ENCODE measurements at places on chromosomes 4 and X. TPM values are rescaled to one million over a fixed set of nuclear protein-coding genes. Genes with fewer than 3 reads are reported as not detected.

DNA sequence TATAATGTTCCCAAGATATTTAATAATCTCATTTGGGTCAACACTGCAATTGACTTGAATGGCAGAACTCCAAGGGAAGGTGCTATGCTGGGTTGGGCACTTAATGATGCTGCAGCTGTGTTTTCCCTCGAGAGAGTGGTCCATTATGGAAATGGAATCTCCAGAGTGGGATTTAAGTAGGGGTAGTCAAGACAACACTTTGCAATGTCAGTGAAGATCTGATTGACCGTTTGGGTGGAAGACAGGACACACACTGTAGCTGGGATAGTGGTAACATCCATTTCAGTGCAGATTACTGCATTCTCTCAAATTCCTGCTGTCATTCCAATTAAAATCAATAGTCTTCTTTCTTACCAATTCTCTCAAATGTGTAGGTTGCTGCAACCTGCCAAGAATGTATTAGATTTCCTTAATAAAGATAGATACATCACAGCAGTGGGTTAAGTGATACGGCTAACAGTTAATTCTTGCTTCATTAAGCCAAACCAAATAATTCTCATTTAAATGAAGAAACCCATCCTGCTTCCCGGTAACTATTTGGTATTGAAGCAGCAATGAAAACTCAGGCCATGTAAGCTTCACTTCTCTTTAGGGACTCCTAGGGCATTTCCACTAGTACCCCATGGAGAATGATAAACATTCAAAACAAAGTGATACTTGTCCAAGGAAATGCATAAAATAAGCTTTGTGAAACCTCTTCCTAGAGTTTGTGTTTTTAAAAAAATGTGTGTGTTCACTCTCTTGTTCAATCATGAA, 40.5 kb upstream of the RASGEF1B start:
- DNase-seq = no peak

DNA sequence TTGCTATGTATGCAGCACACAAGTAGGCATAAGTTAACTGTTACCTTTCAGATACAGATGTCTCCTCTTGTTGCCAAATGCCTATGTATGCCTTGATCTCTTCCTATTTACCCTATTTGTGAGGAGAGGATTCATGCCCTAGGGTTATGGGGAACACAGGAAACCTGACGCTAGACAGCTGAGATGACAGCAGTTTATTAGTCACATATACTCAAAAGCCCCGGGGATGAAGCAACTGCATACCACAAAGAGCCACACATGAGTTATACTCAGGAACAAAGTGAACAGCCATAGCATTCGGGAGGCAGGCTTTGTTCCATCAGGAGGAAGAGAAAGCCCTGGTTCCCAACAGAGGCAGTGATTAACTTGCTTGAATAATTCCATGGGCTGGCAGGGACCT, 1011.7 kb upstream of the PCDH7 start:
- no peak for DNase-seq

- DNase-seq = no peak
These were observed 204.8 kb downstream of the PDGFC start for GRCh38 chr4:156766846-156767245.

DNA sequence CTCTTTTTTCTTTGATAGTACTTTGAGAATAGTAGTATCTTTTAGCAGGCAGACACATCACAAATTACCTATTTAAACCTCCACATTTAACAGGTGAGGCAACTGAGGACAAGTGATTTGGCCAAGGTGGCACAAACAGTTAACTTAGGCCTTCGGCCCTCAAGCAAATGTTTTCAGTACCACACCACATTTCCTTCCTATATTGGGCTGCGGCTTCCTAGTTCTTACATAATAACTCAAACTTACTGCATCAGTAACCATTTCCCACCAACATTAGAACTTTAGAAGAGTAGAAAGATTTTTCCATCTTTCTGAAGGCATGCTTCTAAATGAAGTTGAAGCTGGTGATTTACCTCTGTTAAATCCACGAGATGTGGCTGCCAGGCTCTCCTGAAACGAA, 63.2 kb upstream of the SLC4A4 start:
- no peak for DNase-seq

GRCh38 chr4:148226341-148226740, 215.9 kb downstream of the NR3C2 start:
- DNase-seq = no peak

- DNase-seq = no peak
These were observed 1.1 kb upstream of the CD38 start for GRCh38 chr4:15776871-15777648.

The PGAM4 gene
- total RNA-seq = not detected

The AFM gene
- total RNA-seq = not detected

The ATP1B4 gene
- not detected for total RNA-seq

The MMRN1 gene
- 28.9 TPM for total RNA-seq

The COL25A1 gene
- 2.3 TPM for total RNA-seq

The HGFAC gene
- total RNA-seq = 1.6 TPM

The RAPGEF2 gene
- 50.6 TPM for total RNA-seq

The TMEM156 gene
- total RNA-seq = 3.5 TPM

The EXOC1L gene
- not detected for total RNA-seq

All from kidney (tissue), 22 donors.